ENCODE measurements at places on chromosomes 12 and 14.

GRCh38 chr14:58863661-58864345, 226.0 kb downstream of the DACT1 start:
- DNase-seq: no peak

- DNase-seq: no peak
These were observed 48.2 kb upstream of the MANSC4 start for GRCh38 chr12:27828196-27828595.

- DNase-seq: no peak
These were observed 39.1 kb downstream of the DIO3 start for GRCh38 chr14:101600336-101600890.

DNA sequence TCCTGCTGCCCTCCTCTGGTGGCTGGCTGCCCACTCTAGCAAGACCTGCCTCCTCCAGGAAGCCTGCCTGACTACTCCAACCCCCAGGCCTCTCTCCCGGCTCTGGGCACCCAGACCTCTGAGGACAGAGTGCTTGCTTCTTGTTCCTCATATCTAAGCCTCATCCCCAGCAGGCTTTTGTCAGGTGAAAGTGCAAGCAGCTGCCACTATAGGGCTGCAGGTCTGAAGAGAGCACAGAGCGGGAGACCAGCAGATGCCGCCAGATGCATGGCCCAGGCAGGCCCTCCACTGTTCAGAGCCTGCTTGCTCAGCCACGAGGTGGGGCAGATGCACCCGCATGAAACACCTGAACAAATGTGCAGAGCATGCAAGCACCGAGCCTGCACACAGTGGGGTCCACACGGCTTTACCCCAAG, 73.0 kb downstream of the SERPINA3 start:
- DNase-seq: peak; percentile 66

DNA sequence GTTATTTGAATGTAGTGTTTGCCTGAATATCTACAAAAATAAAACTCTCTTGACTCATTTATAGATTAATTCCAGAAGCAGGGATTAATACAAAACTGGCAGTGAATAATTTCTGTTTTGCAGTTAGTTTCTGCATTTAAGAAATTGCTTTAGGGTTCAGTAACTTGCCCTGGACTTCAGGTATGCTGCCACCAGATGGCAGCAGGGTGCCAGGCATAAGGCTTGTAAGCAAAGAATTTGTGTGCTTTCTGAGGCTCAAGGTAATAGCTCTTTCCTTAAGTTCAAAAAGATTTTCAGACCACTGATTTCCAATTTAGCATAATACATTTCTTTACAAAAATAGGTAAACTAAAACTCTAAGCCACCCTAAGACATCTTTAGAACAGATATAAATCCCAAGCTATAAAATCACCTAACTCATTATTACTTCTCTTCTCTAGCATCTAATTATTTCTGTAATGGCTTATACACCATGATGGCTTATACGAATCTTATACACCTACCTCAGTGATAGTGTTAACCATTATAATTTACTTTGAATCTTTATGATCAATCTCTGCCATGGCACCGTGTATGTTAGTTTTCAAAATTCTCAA, 398.3 kb downstream of the APAF1 start:
- peak; percentile 94 for DNase-seq

DNA sequence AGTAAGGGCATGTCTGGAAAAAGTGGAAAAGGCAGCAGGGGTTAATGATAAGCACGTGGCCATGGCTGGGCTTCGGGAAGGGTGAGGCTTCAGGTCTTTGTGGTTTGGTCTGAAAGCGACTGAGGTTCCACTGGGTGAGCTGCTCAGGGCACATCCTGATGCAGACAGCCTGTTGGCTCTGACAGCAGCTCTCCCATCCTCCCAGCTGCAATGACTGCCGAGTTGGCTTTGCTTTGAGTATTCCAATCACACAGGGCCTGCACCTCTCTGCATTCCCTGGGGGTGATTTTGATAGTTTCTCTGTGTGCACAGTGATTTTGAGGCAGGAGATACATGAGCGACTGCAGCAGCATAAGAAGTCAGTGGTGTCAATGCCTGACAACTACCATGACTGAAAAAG, 390.7 kb downstream of the APAF1 start:
- peak; percentile 86 for DNase-seq

- peak; percentile 57 for DNase-seq
These were observed 44.0 kb upstream of the OR5AU1 start for GRCh38 chr14:21199611-21200560.

- DNase-seq: no peak
These were observed 129.5 kb downstream of the KIF26A start for GRCh38 chr14:104267895-104268294.

DNA sequence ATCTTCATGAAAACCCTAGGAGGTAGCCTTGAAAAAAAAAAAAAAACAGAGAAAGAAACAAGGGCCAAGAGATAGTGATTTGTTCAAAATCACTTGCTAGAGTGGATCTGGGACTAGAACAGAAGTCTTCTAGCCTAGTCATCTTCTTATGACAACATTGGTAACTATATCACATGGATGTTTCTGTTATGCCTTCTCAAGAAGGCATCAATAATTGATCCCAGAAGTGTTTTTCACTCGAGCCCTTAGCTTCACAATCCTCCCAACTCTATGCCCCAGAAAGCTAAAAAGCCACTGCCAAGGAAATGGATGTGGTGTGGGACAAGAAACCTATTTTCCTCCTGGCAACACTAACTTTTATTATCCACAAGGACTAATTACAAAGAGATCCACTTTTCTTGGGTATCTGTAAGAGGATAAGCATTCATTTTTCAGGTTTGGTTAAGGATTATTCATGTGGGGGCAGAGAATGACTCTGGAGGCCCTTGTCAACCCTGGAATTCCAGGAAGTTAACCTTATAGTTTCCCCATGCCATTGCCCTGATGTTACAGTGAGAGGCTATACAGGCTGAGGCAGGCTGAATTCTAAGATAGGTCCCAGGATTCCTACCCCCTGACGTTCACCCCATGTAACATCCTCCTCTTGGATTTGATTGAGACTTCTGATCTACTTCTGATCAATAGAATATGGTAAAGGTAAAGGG, 67.7 kb upstream of the CPM start:
- DNase-seq: no peak

GRCh38 chr14:67940486-67941455, 121.2 kb downstream of the RAD51B start:
- DNase-seq: no peak

DNA sequence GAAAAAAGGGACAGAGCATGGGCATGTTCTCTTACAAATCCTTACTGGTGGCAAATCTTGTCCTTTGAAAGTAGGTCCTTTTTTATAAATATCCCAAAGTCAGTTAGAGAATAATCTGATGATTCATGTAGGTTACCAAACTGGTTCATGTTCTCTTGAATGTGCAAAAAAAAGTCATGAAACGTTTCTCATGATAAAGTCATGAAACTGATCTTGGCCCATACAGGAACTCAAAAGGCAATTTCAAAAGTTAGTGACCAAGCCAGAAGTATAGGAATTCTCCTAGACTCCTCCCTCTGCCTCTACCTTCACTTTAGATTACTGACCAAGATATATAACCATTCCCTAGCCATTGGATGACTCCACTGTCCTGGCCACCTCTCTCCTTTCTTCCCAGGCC, 27.3 kb upstream of the SPTSSA start:
- DNase-seq: no peak

GRCh38 chr12:113850309-113851056, 115.6 kb downstream of the RBM19 start:
- no peak for DNase-seq

- DNase-seq: no peak
These were observed 18.7 kb upstream of the CTDSP2 start for GRCh38 chr12:57865084-57865751.

DNA sequence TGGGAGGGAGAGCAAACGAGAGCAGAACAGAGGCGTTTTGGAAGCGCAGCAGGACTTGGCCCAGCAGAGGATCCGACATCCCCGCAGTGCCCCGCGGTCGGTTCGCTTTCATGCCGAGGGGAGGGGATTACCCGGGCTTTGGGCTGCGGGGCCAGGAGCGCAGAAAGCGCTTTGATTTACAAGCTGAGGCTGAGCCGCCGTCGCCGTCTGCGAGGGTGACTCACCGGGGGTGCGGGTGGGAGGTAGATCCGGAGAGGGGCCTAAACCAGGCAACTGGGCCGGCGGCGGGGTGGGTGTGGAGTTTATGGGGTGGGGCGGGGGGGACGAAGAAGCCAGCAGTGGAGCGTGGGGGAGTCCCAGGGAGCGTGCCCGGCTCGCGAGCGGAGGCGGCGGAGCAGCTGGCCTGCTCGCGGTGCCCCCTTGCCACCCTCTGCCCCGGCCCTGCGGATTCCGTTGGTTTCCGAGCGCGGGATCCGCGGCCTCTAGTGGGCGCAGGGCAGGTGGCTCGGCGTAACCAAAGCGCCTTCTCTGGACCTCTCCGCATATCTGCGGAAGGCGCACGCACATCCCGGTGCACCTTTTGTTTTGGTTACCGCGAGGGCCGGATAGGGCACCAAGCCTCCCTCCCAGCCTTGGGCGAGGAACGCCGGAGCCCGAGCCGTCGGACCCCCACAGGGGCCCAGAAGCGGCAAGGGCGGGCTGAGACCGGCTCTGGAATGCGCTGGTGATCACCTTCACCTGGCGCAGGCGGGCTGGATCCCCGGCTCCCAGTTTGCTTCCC, 2.6 kb downstream of the SIX4 start:
- peak; percentile 88 for DNase-seq

DNA sequence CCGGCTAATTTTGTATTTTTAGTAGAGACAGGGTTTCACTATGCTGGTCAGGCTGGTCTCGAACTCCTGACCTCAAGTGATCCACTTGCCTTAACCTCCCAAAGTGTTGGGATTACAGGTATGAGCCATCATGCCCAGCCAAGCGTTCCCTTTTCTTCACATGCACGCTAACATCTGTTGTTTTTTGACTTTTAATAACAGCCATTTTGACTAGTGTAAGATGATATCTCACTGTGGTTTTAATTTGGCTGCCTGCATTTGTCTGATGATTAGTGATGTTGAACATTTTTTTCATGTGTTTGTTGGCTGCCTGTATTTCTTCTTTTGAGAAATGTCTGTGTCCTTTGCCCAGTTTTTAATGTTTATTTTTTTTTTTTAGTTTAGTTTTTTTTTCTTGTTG, 10.2 kb upstream of the YARS2 start:
- no peak for DNase-seq

DNA sequence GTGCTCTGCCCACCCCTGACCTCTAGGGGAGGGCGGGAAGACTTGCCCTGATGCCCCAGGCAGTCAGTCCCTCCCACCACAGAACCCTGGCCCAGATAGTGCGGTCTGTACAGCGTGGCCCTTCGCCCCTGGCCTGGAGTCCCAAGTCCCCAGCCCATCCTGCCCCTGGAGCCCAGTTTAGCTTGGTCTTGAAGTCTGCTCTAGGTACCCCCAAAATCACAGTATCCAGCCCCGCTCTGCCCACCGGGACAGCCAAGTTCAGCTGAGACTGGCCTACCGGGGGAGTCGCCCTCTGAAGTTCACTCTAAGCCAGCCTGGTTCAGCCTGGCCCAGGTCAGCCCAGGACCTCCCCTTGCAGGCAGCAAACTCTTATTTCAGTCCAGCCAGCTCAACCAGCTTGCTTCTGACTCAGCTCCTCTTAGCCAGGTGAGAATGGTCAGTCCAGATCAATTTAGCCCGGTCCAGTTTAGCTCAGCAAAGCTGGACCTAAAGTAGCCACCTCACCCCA, 75.9 kb downstream of the TMEM121 start:
- peak; percentile 38 for DNase-seq

DNA sequence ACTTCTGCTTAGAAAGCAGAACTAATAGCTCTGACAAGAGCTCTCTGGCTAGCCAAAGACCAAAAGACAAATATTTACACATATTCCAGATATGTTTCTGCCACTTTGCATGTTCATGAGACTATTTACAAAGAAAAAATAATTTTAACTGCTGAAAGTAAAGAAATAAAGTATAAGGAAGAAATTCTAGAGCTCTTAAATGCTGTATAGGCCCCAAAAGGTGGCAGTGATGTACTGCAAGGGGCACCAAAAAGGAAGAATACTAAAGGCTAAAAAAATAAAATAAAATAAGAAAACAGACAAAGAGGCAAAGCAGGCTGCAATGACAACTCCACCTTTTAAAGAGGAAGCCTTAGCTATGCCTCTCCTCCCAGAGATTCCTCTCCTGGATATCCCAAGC, 23.0 kb downstream of the KLRK1 start:
- DNase-seq: peak; percentile 56

DNA sequence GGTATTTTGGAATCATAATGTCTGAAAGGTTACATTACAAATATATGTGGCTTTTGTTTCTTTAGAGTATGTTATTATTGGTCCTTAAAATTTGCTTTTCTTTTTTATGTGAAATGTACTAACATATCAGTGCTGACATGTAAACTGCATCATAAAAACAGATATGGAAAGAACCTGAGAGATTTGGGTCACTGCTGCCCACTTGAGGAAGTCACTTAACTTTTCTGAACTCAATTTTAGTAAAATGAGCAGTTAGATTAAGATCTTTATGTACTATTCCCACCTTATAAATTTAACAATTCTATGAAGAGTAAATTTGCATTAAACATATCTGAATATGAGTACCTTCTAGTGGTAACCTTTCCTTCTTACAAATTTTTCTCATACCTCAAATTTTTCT, 7.5 kb downstream of the PTGR2 start:
- DNase-seq: no peak

DNA sequence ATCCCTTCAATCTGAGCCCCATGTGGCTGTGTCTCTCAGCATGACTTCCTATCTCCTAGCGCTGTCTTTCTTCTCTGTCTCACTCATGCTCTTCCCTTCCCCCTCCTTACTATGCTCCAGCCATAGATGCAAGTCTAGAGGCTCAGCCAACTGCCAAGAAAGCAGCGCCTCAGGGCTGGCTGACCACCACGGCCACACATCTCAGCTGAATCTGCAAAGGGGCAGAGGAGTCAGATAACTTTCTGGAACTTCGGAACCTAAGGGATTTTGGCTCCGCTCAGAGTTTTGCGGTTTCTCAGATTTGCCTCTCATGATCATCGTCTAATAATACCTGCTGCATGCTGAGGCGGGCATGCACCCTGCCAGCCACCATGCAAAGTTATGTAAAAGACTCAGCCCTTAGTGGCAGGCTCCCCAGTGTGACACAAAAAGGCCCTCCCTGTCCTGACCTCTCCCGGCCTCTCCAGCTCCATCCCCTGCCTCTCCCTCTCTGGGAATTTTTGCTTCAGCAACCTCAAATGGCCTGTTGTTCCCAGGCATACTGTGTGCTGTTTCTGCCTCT, 5.0 kb upstream of the FGF6 start:
- DNase-seq: peak; percentile 81

DNA sequence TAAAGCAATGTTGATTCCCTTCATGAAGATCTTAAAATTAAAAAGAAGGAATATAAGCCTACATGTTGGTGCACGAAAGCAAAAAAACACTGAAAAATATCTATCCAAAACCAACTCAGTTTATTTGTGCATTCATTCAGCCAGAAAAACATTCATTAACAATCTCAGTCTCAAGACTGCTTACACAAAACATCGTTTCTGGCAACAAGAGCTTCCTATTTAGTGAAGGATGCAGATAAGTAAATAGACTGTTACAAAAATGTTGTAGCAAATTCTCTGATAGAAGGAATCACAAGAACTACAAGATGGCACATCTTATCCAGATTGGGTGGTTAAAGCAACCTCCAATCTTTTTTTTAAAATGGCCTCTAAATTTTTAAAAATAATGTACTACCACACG, 69.7 kb upstream of the DCN start:
- DNase-seq: no peak

- no peak for DNase-seq
These were observed 112.3 kb downstream of the TTC6 start for GRCh38 chr14:37707716-37708115.

GRCh38 chr12:25014961-25015360, 66.1 kb upstream of the BCAT1 start:
- no peak for DNase-seq

- DNase-seq: no peak
These were observed at the start of gene ST8SIA1 for GRCh38 chr12:22334410-22335100. ST8SIA1 (minus strand) TSS chr12:22334707; CDS start chr12:22334232, 475 bp downstream.
